HCT116 (cell line): ENCODE measurements at places on chromosomes 5 and 9. TPM values are rescaled to one million over a fixed set of nuclear protein-coding genes. Genes with fewer than 3 reads are reported as not detected.

GRCh38 chr5:17991775-17992174, 357.5 kb downstream of the TAF11L14 start:
- H3K36me3 ChIP-seq = no peaks in the 10 kb centered on the region
- no peaks in the 10 kb centered on the region for H3K27me3 ChIP-seq
- no peak overlapping the region for H3K27ac ChIP-seq

PCDHGC4 gene
- total RNA-seq = 0.05 TPM

- DNase-seq = no peak
- H3K36me3 ChIP-seq = no peaks in the 10 kb centered on the region
- H3K27me3 ChIP-seq = no peaks in the 10 kb centered on the region
- H3K4me3 ChIP-seq = no peak overlapping the region
- no peak overlapping the region for H3K27ac ChIP-seq
Measured at GRCh38 chr9:114050646-114051045, 27.5 kb downstream of the AMBP start.

- H3K27ac ChIP-seq = no peak overlapping the region
- no peaks in the 10 kb centered on the region for H3K27me3 ChIP-seq
- H3K4me3 ChIP-seq = no peak overlapping the region
- no peaks in the 10 kb centered on the region for H3K36me3 ChIP-seq
- DNase-seq = peak; percentile 36
Measured at GRCh38 chr5:135135530-135136226, 101.7 kb upstream of the PITX1 start.

GRCh38 chr5:58444805-58445204, 15.1 kb downstream of the PLK2 start:
- no peaks in the 10 kb centered on the region for H3K27me3 ChIP-seq
- no peaks in the 10 kb centered on the region for H3K36me3 ChIP-seq
- no peak for DNase-seq
- H3K27ac ChIP-seq = no peak overlapping the region
- H3K4me3 ChIP-seq = no peak overlapping the region

DNA sequence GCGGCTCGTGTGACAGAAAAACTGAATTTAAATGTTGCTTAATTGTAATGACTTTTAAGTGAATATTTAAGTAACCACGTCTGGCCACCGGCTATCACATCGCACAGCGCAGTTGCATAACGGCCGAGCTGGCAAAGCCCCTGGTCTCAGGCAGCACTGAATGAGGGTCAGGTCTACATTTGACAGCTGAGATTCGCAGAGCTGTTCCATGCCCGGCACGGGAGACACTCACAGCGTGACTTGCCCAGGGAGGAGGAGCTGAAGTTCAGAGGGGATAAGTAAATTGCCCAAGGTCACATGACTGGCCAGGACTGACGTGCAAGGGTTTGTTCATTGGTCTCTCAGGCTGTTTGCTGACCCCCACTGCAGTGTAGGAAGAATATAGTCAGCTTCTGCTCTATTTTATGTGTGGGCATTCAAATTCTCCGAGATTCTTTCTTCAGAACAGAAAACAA, 17.4 kb upstream of the COL5A1 start:
- no peak overlapping the region for H3K27ac ChIP-seq
- no peaks in the 10 kb centered on the region for H3K4me1 ChIP-seq
- DNase-seq = no peak
- H3K36me3 ChIP-seq = no peaks in the 10 kb centered on the region

GRCh38 chr5:54862036-54862435, 123.4 kb downstream of the ESM1 start:
- DNase-seq = no peak
- no peaks in the 10 kb centered on the region for H3K36me3 ChIP-seq
- no peaks in the 10 kb centered on the region; the same call in 1 of the 2 replicates for H3K27me3 ChIP-seq
- H3K27ac ChIP-seq = no peak overlapping the region
